ENCODE measurements at places on chromosomes 7 and 10.

DNA sequence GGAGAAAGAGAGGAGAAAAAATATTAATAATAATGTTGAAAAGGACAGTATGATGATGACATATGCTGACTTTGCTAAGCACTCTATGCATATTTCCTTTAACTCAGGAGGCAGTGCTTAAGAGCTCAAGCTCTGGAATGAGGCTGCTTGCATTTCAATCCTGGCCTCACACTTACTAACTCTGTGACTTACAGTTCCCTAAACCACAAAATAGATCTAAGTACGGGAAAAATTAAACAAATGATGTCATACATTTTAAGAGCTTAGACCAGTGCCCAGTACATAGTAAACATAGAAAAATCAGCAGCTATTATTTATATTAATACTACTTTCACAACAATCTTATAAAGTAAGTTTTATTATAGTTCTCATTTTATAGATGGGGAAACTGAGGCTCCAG lies 61.3 kb downstream of the GFRA1 start:
- DNase-seq: no peak

DNA sequence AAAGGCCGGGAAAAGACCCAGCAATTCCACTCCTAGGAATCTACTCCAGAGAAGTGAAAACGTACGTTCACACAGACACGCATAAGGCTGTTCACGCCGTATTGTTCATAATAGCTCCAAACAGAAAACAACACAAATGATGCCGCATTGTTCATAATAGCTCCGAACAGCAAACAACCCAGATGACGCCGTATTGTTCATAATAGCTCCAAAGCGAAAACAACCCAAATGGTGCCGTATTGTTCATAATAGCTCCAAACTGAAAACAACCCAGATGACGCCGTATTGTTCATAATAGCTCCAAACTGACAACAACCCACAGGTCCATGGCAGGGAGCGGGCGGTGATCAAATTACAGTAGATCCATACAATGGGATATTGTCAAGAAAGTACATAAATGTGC lies 85.2 kb upstream of the DNAAF5 start:
- no peak for DNase-seq

- DNase-seq: no peak
Measured at GRCh38 chr10:52639652-52640051, 132.9 kb downstream of the MBL2 start.

- DNase-seq: no peak
Measured at GRCh38 chr7:111678281-111678680, 116.0 kb upstream of the IMMP2L start.

GRCh38 chr10:62087329-62087728 lies 181.3 kb downstream of the RTKN2 start:
- no peak for DNase-seq

DNA sequence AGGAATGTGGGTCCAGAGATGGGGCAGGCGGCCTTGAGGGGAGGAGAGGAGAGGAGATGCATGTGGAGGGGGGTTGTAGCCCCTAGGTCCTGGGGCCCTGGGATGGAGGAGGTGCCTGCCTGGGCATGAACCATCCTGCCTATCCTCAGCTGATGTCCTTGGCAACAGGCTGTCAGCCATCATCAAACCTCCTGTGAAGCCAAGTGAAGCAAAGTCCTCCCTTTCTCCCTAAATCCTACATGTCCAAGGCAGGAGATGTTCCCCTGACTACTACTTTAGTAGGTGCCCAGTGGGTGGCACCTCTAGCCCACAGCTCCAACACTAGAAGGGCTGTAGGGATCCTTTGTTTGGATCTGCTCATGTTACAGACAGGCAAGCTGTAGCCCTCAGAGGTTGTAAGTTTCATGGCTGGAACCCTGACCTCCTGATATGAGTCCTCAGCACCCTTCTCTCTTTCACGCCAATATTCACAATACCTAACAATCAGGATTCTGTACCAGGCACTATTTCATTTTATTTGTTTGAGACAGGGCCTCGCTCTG lies 66.6 kb upstream of the SYPL1 start:
- DNase-seq: no peak

GRCh38 chr10:75208181-75208580 lies 2.4 kb upstream of the VDAC2 start:
- DNase-seq: no peak

- DNase-seq: no peak
Measured at GRCh38 chr7:134885967-134886352, 100.3 kb upstream of the AGBL3 start.

GRCh38 chr7:50731703-50732582 lies 50.8 kb downstream of the GRB10 start:
- DNase-seq: no peak

GRCh38 chr7:9625953-9626352 lies 1192.5 kb downstream of the NXPH1 start:
- no peak for DNase-seq

DNA sequence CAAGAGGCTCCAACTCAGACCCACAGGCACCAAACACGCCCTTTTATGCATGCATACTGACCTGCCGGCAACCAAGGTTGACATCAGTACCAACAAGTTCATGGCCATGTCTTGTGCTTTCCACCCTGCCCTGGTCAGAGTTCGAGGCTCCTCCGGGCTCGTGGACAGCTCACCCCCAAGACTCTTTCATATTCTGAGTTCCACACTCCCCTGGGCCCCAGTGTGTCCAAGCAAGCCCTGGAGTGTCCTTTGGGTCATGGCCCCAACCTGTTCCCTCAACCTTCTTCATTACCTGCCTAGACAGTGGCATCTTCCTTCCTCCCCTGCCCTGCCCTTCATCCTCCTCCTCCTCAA lies 40.5 kb downstream of the HIF1AN start:
- DNase-seq: no peak

GRCh38 chr7:70040051-70040450 lies 441.8 kb downstream of the AUTS2 start:
- no peak for DNase-seq

GRCh38 chr7:155058896-155059295 lies 11.2 kb upstream of the HTR5A start:
- DNase-seq: no peak

GRCh38 chr7:2715341-2716231 lies 27.6 kb downstream of the AMZ1 start:
- DNase-seq: no peak

GRCh38 chr10:36171556-36171952 lies 529.5 kb upstream of the FZD8 start:
- no peak for DNase-seq

DNA sequence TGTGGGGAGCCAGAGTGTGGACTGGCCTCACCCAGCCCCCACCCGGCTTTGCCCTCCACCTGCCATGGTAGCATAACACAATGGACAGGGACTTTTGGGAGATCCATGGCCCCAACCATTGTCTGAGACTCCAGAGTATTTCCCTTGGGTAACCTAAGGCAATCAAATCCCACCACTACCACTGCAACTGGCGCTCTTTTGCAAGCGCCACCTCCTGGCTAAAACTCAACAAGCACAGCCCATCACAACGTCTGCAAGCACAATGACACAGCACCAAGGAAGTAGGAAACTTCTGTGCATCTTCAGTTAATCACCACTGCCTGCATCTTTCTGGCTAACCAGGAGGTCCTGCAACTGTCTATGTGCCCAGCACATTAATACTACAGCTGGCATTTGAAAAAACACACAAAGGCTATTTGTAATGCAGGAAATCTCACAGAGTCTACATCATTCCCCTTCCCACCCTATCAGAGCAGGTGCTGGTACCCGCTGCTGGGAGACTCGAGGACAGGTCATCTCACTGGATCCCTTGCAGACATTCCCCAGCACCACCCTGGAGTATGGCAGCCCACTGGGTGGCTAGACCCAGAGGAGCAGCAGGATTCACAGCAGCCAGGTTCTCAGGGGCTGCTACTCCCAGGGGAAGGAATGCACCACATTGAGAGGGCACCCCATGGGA lies 27.7 kb downstream of the ANKRD26 start:
- no peak for DNase-seq

Measured in hypothalamus (tissue), 51 donors.